Naive thymus-derived CD8-positive, alpha-beta T cell (primary cell): ENCODE measurements at places on chromosomes 16 and 17. TPM values are rescaled to one million over a fixed set of nuclear protein-coding genes. Genes with fewer than 3 reads are reported as not detected.

TPPP3 gene
- total RNA-seq = not detected

INTS2 gene
- 18.1 TPM for total RNA-seq

NDRG4 gene
- 1.6 TPM for total RNA-seq

HLF gene
- total RNA-seq = 0.49 TPM

MMP25 gene
- 0.60 TPM for total RNA-seq

TBC1D3I gene
- 0.47 TPM for total RNA-seq

RNF157 gene
- total RNA-seq = 46.1 TPM

DNA sequence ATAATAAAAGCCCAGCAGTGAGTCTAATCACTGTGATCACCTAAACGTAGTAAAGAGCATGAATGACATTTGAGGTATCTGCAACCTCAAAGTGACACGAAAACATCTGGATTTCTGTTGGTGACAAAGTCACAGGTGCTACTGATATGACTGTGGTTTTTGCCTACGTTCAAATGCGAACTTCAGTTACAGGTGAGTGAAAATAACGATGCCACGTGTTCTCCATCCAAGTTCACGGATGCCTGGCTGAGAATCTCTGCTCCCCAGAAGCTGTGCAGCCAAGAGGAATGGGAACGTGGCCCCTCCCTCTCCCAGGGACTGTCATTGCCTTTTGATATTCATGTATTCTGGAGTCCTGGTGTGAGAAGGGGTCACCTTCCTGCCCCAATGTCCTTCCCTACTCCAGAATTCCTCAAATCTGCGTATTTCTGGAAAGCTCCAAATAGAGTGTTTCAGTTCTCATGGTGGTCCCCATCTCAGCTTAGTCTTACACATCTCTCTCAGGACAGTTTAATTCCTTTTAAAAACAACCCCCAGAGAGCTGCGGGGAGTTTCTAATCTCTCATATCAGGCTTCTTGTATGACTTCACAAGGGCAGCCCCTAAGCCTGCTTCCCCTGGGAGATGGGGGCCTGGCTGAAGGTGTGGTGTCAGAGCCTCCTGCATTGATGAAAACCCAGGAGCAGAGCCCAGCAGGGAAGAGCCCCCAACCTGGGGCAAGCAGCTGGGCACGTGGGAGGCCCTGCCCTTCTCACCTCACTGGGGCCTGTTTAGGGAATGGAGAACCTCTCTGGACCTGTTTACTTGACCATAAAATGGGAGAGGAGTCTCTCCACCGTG is 25.8 kb downstream of the PIK3R5 start:
- no peak for DNase-seq

- DNase-seq = no peak
Observed at GRCh38 chr17:38509772-38510420, 81.6 kb downstream of the ARHGAP23 start.

DNA sequence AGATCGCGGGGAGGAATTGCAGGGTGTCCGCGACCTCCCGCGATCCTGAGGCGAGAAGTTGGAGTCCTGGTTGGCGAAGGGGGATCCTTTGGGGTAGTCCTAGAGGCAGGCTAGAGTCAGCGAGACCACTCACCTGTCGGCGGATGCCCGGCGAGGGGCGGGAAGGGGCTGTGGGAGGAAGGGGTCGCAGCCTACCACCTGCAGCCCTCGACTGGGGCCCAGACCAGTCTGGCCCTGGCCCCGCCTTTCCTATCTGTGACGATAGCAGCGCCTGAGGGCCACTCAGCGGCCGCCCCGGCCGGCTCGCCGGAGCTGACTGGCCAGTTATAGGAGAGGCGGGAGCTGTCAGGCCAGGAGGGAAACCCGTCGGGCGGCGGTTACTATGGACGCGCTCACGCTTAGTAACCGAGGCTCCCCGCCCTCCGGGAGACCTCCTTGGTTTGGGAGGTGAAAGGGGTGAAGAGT is at the start of gene TEKT3:
TSS of gene TEKT3 (minus strand) at position 213 of the 465 bp plus-strand sequence. CDS start 10,012 bp downstream, outside the sequence.
- DNase-seq = no peak

DNA sequence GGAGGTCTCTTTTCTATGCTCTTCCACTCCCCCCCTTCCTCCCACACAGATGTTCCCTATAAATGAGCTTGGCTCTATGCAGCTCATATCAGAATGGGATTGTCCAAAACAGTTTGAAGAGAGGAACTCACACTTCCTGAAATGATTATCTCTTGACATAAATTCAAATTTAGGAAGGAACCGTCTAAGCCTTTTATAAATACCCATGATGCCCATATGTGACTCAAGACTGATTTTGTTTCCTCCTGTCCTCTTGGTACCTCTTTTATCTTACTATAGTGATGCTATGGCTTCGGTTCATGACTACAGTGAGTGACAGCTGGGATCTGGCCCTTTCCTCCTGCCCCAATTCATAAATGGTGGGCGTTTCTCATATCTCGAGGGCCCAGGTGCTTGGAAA is 16.6 kb upstream of the TERF2 start:
- no peak for DNase-seq

GRCh38 chr16:87008664-87009063 is 308.5 kb downstream of the C16orf95 start:
- no peak for DNase-seq

- no peak for DNase-seq
Observed at GRCh38 chr17:44396946-44397345, 7.5 kb upstream of the ITGA2B start.

GRCh38 chr16:56510544-56510943 is 9.3 kb downstream of the BBS2 start:
- no peak for DNase-seq

- DNase-seq = no peak
Observed at GRCh38 chr17:2188971-2189630, 114.5 kb downstream of the SMG6 start.

DNA sequence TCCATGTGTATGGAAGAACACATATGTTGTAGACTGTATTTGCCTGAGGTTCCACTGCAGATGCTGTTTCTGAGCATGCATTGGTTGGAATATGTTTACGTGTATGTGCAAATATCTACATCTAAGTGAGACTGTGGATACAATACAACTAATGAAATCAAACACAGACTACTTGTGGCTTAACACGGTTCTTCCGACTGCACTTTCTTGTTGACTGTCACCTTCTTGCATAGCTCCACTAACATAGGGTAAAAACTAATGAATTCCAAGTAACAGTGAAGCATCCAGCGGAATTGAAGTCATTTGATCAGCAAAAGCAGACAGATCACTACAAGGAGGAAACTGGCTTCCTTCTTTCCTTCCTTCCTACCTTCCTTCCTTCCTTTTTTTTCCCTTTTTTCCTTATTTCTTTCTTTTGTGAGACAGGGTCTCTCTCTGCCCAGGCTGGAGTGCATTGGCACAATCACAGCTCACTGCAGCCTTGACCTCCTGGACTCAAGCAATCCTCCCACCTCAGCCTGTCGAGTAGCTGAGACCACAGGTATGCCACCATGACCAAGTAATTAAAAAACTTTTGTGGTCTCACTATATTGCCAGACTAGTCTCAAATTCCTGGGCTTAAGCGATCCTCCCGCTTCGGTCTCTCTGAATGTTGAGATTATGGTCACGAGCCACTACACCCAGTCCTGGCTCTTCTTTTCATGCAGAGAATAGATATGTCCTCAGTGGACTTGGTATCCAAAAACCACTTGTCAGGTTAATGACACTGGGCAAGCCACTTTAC is 22.0 kb upstream of the CCL1 start:
- DNase-seq = no peak

- DNase-seq = no peak
Observed at GRCh38 chr17:79749958-79750357, 19.2 kb downstream of the ENPP7 start.

DNA sequence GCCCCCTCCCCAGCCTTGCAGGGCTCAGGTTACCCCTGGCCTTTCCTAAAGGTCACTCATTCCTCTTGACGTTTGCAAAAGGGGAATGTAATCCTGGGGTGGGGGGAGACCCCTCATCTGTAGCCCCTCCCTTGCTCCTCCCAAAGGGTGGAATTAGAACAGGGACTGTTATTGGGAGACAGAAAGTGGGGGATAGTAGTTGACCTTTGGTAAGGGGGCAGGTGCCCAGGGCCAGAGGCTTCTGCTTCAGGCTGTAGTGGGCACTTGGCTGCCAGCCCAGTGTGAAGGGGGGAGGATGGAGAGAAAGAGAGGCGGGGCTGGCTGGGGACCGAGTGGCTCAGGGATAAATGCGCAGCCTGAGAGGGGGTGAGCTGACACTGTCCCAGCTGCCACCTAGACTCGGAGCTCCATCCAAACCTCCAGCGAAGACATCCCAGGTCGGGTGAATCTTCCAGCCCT is at the start of gene ENO3:
TSS of gene ENO3 (plus strand) at position 374 of the 459 bp plus-strand sequence. CDS start 711 bp downstream, outside the sequence.
- no peak for DNase-seq

GRCh38 chr17:35438433-35438832 is 6.1 kb upstream of the SLFN12 start:
- no peak for DNase-seq

- no peak for DNase-seq
Observed at GRCh38 chr17:58974354-58974753, 132.3 kb downstream of the TRIM37 start.

GRCh38 chr17:37762666-37763065 is 17.8 kb upstream of the HNF1B start:
- no peak for DNase-seq

DNA sequence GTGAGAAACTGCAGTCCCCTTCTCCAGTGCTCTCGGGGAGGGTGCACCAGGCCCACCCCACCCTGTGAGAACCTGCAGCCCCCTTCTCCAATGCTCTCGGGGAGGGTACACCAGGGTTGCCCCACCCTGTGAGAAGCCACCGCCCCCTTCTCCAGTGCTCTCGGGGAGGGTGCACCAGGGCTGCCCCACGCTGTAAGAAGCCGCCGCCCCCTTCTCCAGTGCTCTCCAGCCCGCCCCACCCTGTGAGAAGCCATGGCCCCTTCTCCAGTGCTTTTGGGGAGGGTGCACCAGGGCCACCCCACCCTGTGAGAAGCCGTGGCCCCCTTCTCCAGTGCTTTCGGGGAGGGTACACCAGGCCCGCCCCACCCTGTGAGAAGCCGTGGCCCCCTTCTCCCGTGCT is 12.1 kb downstream of the SPATA33 start:
- no peak for DNase-seq

DNA sequence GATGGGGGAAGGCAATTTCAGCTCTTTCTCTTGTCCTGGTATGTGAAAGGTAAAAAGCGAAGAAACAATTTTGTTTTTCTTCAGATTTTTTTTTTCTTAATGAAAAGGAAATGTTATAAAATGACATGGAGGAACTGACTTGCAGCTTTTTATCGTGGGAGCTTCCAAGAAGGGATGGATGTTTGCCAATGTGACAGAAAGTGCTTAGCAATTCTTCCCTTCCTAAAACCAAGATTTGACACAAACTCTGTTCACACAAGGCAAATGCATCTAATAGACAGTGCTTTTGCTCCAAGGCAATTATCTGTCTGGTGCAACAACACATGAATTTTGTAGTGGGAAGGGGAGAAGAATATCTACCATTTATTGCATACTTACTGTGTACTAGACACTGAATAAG is 988.5 kb downstream of the CDH11 start:
- DNase-seq = no peak

DNA sequence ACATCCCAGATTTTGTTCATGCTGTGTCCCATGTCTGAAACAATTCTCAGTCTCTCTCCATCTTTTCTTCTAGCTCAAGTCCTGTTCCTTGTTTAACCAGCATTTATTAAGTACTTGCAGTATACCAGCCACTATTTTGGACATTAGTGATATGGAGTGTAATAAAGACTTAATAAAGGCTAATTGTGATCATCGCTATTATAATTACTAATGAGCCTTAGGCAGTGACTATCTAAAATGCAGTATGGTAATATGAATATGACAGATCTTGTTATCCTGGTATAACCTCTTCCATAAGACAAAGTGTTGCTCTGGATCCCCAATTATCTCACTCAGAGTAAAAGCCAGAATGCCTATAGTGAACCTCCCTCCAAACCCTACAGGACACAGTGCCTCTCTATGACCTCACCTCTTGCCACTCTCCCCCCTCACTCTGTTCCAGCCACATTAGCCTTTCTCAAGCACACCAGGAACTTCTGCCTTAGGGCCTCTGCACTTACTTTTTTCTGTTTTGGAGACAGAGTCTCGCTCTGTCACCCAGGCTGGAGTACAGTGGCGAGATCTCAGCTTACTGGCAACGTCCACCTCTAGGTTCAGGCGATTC is 1.8 kb upstream of the FLOT2 start:
- DNase-seq = no peak

GRCh38 chr17:5883775-5884665 is 186.2 kb upstream of the WSCD1 start:
- no peak for DNase-seq

DNA sequence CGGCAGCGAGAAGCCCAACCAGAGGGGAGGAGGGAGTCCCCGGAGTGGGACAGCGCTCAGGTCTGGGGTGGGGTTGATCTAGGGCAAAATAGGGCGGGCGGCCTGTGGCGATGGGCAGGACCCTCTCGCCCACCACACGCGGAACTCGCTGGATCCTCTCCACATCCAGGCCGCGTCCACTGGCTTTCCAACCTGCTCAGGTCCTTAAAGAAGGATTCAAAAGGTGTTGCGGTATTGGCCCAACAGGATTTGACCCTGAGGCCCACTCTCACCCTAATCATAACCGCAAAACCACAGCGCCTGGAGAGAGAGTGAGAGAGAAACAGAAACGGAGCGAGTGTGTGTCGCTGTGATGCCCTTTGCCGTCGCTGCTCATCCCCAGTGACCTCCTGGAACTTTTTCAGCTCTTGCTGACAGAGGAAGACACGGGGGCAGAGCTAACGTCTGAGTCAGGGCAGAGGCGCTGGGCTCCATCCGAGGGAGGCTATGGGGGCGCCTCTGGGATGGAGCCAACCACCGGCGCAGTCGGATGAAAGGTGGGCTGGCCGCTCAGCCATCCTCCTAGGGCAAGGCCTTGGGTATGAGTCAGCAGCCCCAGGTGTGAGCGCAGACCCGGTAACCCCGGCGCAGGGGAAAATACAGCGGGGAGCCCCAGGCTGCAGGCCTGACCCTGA is 16.7 kb upstream of the OR1F1 start:
- peak; percentile 50 for DNase-seq

DNA sequence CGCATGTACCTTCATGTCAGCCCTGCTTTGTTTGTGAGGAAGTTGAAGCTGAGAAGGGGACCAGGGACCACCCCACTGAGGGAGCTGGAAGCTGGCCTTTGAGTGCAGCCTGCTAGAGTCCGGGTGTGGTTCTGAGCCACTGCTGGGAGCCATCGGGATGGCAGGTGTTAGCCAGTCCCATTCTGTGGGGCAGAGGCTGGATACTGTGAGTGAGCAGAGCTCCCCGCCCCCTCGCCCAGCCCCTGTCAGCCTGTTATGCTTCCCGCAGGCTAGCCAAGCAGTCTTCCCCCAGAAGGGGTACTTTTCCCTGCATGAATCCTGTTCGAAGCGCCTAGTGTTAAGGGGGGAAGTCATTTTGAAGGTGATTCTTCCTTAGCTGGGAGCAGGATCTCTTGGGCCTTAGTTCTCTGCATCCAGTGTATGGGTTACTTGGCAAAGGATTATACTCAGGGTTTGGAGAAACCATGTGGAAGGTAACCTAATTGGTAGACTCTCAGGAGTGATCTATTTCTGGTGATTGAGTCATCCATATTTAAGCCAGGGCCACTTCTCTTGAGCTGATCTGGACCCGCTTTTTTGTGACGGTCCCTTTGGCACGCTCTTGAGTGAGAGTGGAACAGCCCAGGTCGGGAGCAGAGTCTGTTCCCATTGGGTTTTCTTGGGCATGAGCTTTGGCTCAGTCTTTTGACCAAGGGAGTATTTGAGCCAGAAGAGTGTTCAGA is 23.8 kb downstream of the AKAP1 start:
- DNase-seq = no peak

GRCh38 chr16:81243942-81244341 is 5.5 kb downstream of the BCO1 start:
- DNase-seq = no peak

- no peak for DNase-seq
Observed at GRCh38 chr16:23959072-23959751, 123.4 kb downstream of the PRKCB start.

- no peak for DNase-seq
Observed at GRCh38 chr16:87721622-87722585, 43.9 kb downstream of the KLHDC4 start.
